Neural crest cell (in vitro differentiated cells): ENCODE measurements at places on chromosomes 6 and 20.

DNA sequence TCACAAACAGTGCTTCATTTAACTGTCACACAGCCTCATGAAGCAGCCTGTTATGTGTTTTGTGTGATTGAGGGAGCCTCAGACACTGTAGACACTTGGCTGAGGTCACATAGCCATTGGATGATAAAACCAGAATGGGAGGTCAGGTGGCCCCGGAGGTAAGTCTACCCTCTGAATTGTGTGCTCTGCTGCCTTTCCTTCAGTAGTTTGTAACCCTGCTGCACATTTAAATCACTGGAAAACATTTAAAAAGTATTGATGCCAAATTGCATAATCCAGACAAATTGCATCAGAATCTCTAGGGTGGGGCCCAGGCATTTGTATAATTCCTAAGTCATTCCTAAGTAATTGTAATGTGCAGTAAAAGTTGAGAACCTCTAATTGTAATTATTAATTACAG, 85.2 kb upstream of the ECI2 start:
- DNase-seq, result no peak

GRCh38 chr20:20520776-20521175, 152.9 kb downstream of the INSM1 start:
- no peak for DNase-seq

DNA sequence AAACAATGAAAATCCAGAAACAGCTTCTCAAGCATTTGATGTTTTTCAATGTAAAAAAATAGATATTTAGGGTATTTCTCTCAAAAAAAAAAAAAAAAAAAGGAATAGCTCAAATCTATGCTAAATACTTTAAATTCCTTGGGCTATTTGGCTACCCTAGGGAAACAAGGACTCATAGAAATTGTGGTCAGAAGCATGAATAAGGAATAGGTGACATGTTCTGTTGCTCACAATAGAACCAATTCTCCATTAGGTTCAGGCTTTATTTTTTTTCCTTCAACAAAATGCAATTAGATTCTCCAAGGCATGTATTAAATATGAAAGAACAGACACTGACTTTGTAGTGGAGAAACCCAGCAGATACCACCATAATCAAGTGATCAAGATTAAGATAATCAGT, 904.3 kb upstream of the FLRT3 start:
- no peak for DNase-seq

GRCh38 chr20:32404017-32404416, 45.9 kb downstream of the ASXL1 start:
- no peak for DNase-seq

GRCh38 chr20:32680544-32681174, 6.9 kb upstream of the C20orf203 start:
- no peak for DNase-seq
